ENCODE measurements at places on chromosomes 4 and X. TPM values are rescaled to one million over a fixed set of nuclear protein-coding genes. Genes with fewer than 3 reads are reported as not detected.

MID1 gene
- total RNA-seq = 28.3 TPM

FRAS1 gene
- 2.5 TPM for total RNA-seq

FHDC1 gene
- 0.93 TPM for total RNA-seq

ETDB gene
- total RNA-seq = not detected

MPC1L gene
- not detected for total RNA-seq
